Activated naive CD4-positive, alpha-beta T cell treated with anti-CD3 and anti-CD28 coated beads, Interleukin-2, amount 50 U/mL, for 72 hours (primary cell): ENCODE measurements at places on chromosomes 1 and 21. TPM values are rescaled to one million over a fixed set of nuclear protein-coding genes. Genes with fewer than 3 reads are reported as not detected.

The CADM3 gene
- not detected for total RNA-seq

GRCh38 chr1:26705788-26706311 lies 10.0 kb downstream of the ARID1A start:
- no peak for DNase-seq

- DNase-seq, result no peak
Observed at GRCh38 chr1:180563026-180563827, 4.5 kb downstream of the OVAAL start.

DNA sequence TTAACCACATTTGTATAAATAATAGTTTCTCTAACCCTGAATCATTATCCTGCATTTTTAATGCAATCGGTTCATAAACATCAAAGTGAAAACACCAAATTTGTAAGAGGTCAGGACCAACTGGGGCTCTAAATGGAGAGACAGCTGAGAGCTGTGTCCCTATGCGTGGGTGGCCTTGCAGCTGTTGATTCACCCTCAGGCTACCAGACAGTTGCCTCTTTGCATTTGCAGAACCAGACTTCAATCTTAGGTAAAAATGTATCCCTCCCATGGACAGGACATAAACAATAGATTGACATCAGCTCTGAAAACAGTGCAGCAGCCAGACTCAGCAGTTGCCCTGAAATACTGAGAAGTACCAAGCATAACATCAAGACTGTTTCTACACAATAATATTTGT lies 8.8 kb upstream of the TGFB2 start:
- no peak for DNase-seq

- no peak for DNase-seq
Observed at GRCh38 chr1:154657556-154657955, 49.6 kb upstream of the ADAR start.

DNA sequence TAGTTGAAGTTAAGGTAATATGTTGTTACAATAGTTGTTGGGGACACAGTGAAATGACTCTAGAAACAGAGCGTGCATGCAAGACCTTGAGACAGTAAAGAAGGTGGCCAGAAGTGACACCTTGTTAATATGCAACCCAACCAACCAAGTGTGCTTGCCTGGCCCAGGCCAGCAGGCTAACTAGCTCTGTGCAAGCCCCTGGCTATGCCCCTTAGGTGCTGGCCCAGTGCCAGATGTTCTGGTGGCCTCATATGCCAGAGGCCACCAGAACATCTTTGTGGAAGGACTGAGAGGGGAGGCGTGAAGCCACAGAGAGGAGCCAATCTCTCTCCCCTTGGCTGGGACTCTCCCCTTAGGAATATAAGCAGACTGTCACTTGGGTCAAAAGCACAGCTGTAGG lies 111.2 kb upstream of the JUN start:
- DNase-seq, result no peak

DNA sequence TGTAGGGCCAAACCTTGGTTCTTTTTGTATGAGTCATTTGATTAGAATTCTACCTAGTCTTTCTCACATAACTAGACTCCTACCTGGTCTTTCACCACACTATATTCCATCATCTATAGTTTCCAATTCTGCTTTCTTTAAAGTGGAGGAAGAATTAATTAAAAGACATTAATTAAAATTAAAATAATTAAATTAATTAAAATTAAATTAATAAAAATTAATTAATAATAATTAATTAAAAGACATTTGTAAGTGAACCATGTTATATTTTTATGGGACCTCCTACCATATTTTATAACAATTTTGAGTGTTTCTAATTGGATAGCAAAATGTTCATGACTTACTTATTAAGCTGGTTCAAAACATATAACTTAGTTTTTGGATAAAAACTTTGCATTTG lies 77.4 kb downstream of the CCDC18 start:
- DNase-seq, result no peak

The B3GALT2 gene
- not detected for total RNA-seq

The C8A gene
- total RNA-seq, result not detected

GRCh38 chr1:86582161-86582560 lies 35.3 kb downstream of the CLCA4 start:
- DNase-seq, result no peak

DNA sequence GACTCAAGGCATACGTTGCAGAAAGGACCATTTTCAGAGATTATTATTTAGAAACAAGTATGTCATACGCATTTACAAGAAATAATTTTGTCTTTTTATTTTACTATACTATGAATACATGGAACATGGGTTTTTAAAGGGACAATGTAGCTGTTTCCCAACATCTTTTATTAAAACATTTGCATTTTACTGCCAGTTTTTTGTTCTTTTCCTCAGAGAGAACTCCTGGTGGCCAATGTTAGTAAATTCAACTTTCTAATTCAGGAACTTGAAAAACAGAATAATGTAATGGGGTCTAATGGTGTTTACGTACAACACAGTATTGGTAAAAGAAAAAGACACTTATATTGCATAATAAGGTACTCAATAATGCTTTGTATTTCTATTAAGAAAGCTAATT lies 14.9 kb downstream of the PRDM2 start:
- DNase-seq, result no peak

DNA sequence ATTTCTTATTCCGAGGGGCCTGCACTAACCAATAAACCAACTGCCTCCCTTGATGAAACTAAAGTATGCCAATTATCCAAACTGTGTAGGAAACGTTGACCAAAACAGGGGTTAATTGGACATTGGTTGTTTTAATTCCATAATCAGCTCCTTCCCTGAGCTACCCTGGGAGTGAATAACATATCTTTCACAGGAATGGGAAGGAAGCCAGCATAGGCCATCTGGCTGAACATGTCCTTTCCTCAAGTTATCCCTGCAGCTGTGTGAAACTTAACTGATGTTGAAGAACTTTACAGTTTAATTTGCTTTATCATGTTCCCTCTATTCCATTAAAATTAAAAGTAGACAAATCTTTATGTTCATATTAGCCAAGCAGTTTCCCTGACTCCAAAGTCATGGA lies 75.4 kb downstream of the NRIP1 start:
- DNase-seq, result no peak

- no peak for DNase-seq
Observed at GRCh38 chr1:23793861-23794731, 3.2 kb downstream of the LYPLA2 start.

DNA sequence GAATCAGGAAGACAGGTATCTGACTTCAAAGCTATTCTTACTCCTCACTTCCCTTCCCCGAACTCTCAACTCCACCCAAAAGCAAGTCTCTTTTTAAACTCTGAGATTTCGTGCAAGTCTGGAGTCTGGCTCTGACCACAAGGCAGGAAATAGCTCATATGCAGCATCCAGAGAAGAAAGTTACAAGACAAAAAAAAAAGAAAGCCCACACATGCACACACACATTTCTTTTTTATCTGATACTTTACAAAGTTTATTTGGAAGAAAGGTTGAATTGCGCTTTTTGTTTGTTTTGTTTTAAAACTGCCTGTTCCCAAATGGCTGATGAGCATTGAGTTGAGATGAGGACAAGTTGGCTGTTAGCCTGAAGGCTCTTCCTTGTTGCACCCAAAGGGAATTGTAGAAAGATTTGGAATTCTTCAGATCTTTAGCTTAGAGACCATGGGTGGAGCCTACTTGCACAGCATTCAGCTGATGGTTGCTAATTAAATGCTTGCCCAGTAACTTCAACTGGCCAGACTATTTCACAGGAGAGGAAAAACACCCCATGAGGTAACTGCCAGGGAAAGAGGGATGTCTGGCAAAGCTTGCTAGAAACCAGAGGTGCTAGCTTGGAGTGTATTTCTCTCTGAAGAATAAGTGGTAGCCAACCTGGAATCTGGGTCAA lies 490.3 kb downstream of the TTLL7 start:
- DNase-seq, result peak; percentile 31

The MMEL1 gene
- 1.4 TPM for total RNA-seq

GRCh38 chr21:41536076-41536826 lies 28.3 kb upstream of the TMPRSS2 start:
- DNase-seq, result no peak

The KRTAP21-2 gene
- total RNA-seq, result not detected

DNA sequence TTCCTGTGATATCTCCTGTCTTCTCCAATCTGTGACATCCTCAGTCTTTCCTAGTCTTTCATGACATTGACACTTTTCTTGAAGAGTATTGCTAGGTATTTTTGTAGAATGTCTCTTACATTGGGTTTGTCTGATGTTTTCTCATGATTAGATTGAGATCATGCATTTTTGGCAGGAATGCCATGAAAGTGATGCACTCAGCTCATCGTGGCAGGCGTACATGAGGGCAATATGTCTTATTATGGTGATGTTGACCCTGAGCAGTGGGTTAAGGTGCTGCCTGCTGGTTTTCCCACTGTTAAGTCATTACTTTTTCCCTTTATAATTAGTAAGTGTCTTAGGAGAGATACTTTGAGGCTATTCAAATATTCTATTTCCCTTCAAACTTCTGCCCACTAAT lies 80.2 kb upstream of the SSX2IP start:
- DNase-seq, result no peak

The GCSAML gene
- 0.16 TPM for total RNA-seq

- DNase-seq, result no peak
Observed at GRCh38 chr21:21119091-21119490, 120.9 kb downstream of the NCAM2 start.

DNA sequence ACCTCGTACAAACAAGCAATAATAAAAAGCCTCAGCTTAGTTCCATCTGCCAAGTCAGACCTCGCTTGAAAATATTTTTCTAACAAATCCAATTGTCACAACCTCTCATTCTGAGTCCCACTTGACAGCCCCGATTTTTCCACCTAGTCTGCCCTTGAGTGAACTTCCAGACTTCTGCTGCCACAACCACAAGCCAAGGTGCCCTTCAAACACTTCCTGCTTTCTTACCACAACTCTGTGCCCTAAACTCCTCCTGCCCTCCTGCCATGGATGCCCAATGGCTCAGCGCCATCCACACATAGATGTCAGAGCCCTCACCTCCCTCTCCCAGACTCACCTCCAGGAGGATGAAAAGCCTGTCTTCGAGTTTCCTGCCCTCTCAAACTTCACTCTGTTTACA lies 3.9 kb downstream of the TMPRSS2 start:
- no peak for DNase-seq

GRCh38 chr1:178037510-178038253 lies 56.2 kb upstream of the RASAL2 start:
- no peak for DNase-seq

The FNDC10 gene
- 0.18 TPM for total RNA-seq

The CFHR5 gene
- total RNA-seq, result not detected

The UBE2U gene
- total RNA-seq, result 0.52 TPM

- no peak for DNase-seq
Observed at GRCh38 chr21:45417256-45417950, 12.4 kb downstream of the COL18A1 start.

DNA sequence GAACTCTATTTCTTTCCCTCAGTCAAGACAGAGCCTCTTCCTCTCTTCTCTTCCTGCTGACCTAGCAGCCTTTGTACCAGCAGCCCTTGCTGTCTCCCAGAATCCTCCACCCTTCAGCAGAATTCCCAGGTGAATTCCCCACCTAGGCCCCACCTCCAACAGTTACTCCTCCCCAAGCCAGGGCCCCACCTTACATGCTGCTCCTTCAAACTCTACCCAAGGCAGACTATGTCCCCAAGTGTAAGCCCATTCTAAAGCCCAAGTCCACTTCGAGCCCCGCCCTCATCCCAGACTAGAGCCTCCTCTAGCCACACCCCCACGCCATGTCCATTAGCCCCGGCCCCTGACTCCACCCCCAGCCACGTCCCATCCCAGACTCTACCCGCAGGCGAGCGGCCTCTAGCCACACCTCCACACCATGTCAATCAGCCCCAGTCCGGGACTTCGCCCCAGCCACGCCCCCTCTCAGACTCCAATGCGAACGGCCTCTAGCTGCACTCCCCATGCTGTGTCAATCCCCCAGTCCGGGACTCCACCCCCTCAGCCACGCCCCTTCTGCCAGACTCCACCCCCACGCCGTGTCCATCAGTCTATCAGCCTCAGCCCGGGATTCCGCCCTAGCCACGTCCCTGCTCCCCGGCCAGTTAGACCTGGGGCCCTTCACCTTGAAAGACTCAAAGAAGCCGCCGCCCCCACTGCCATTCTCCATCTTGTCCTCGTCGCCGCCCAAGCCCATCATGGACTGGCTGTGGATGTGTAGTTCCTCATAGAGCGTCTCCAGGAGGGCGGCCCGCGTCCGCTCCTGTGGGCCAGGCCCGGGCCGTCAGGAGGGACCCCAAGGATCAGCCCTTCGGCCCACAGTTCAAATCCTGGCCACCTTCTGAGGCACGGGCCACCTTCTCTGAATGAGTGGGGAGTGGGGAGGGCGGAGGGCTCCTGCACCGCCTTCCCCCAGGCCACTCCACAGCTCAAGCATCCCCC lies 61.3 kb downstream of the RAP1GAP start:
- DNase-seq, result no peak

GRCh38 chr1:24325587-24326449 lies 6.7 kb downstream of the GRHL3 start:
- DNase-seq, result no peak

GRCh38 chr1:195495720-195496635 lies 1112.3 kb downstream of the KCNT2 start:
- no peak for DNase-seq

DNA sequence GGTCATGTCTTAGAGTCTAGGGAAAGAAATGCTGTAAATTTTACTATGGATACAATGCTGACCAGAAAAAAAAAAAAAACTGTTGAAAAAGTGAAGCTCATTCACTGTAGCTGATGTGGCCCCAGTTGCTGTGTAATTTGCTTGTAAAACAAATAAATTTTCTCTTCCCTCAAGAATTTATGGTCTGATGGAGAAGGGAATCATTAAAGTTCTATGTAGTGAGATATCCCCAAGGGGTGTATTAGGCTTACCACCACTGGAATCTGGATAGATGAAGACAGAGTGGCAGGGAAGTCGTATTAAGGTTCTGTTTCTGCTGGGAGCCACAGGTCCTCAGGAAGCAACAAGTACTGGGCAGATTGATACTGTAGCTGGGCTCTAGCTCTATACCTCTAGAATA lies 860.0 kb downstream of the LTN1 start:
- no peak for DNase-seq

GRCh38 chr1:204828352-204828850 lies 42.3 kb upstream of the NFASC start:
- DNase-seq, result peak; percentile 75

DNA sequence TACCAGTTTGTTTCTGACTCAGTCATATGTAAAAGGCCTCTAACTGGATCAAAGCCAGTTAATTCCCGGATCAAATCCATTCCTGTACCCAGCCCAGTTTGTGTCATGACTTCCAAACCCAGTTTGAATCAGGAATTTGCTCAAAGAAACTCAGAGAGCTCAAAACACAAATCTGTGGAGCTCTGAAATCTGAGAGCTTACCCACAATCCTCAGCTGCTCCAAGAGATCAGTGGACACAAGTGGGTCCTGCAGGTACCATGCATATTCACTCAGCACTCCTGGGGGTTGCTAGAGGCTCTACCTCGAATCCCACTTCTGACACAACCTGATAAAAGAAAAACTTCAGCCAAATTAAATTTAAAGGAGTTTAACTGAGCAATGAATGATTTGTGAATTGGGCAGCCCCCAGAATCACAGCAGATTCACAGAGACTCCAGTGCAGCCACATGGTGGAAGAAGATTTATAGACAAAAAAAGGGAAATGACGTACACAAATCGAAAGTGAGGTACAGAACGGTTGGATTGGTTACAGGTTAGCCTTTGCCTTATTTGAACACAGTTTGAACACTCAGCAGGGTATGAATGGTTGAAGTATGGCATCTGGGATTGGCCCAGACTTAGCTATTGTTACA lies 11.9 kb upstream of the MRPL55 start:
- DNase-seq, result no peak
